NCI-H1436 treated with DMSO at 0.1 percent for 48 hours (cell line): ENCODE measurements at places on chromosomes 1 and 21.

GRCh38 chr1:47847763-47848162, 149.4 kb downstream of the TRABD2B start:
- no peak for DNase-seq

- no peak for DNase-seq
Observed at GRCh38 chr1:41769068-41769467, 149.7 kb downstream of the HIVEP3 start.

- DNase-seq, result no peak
Observed at GRCh38 chr1:172125812-172126430, 284.6 kb downstream of the DNM3 start.

DNA sequence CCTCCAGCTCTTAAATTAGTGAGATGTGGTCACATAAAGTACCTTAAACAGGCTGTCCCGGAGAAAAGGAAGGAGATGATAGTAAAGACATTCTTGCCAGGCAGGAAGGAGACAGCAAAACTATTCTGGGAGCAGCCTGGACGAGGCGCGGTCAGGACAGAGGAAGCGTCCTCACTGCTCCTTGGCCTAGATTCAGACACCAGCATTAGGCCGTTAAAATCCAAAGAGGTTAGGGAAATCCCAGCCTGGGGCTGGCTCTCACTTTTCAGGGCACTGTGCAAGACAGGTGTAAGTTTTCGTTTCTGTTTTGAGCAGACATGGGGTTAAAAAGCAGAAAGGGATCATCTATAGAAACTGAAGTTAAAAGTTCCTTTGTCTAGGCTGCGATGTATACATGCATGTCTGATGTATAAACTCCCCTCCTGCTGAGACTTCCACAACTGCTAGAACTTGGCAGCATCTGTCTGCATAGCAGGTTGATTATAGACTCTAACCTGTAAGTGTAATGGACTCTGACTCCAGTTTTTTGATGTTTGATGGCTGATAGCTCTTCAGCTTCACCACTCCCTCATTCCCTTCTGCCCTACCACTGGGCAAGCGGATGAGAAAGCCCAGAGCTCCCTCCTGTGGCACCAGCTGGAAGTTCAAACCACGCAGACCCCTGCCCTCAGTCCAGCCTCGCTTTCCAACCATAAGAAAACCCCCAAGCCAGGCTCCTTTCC, 21.5 kb downstream of the STPG1 start:
- no peak for DNase-seq

- no peak for DNase-seq
Observed at GRCh38 chr1:89176971-89177370, 1.2 kb upstream of the GBP7 start.

DNA sequence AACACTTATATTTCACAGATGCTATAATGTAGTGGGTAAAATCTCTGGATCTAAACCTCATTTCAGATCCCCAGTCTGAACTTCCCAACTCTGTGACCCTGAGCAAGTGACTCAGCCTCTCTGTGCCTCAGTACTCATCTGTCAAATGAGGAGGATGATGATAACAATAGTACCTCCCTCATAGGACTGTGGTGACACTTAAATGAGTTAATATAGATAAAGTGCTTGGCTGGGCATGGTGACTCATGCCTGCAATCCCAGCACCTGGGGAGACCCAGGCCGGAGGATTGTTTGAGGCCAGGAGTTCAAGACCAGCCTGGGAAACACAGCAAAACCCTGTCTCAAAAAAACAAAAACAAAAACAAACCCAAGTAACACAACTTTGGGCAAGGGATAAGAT, 4.7 kb upstream of the ECE1 start:
- no peak for DNase-seq

- no peak for DNase-seq
Observed at GRCh38 chr1:59143811-59144210, 153.1 kb upstream of the FGGY start.

DNA sequence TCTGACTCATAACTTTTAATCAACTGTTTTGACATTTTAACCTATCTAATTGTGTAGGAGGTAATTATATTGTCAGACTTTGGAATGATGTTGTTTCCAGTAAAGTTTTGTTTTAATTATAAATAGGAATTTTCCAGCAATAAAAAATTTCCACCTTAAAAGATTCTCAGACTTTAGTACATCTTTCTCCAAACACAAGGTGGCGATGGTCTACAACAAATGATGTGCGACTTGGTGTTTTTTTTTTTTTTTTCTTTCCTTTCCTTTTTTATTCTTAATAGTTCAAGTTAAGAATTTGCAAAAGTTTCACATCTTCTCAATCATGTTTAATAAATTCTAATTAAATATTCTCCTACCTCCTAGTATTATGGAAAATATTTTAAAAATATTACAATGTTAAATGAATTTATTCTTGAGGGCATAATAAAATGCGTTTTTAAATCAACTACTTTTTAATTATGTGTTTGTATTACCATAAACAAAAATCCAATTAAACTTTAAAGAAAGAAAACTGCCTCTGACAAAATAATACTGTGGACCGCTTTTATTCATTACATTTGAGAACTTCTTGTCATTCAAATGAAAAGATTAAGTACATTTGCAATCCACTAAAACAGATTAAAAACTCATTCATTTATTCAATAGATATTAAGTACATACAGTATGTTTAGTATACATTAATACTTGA, 4.4 kb upstream of the ADAMTS1 start:
- DNase-seq, result no peak

- DNase-seq, result peak; percentile 11
Observed at GRCh38 chr21:43645136-43645891, 14.0 kb downstream of the HSF2BP start.

GRCh38 chr1:175733722-175734121, 9.7 kb downstream of the TNR start:
- no peak for DNase-seq

DNA sequence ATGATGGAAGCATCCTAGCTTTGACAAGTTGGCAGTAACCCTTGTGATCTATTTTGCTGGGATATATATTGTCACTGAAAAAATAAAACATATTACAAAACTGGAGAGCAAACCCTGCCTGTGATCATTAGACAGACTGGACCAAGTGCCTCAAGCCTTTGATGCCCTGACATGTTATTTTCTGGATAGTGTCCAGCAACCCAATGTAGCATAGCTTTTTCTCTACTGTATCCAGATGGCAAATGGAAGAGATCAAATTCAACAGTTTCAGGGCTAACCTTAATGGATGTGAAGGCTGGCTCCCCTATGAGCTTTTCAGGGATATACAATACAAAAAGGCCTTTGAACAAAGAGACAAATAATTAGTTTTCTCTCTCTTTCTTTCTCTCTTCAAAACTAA, 25.1 kb downstream of the WARS2 start:
- DNase-seq, result no peak

- DNase-seq, result peak; percentile 37
Observed at GRCh38 chr1:215710036-215710898, 143.2 kb downstream of the KCTD3 start.

DNA sequence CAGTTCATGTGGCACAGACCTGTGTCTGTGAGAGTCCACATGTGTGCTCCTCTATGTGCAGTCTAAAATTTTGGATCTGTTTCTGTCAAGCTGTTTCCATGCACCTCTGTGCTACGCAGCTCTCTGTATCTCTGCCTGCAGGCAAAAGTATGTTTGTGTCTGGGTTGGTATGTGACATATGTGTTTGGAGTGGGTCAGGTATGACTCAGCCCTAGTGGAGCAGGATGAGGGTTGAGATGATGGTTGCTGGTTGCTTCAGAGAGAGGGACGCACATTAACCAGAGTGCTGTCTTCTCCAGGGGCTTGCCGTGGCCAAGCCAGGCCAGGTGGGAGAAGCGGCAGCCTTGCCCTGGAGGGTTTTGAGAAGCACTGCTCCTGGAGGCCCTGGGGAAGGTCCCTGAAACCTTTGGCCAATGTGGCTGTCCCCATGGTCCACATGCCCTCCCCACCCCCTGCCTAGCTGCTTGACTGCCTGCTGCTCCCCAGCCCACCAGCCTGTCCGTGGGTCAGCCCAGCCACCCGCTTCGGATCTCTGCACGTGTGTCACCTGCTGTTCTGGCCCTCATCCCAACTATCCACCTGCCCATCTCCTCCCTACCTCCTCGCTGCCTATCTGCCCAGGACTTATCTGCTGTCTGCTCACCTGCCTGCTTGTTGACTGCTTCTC, 4.1 kb upstream of the EVA1B start:
- DNase-seq, result no peak

DNA sequence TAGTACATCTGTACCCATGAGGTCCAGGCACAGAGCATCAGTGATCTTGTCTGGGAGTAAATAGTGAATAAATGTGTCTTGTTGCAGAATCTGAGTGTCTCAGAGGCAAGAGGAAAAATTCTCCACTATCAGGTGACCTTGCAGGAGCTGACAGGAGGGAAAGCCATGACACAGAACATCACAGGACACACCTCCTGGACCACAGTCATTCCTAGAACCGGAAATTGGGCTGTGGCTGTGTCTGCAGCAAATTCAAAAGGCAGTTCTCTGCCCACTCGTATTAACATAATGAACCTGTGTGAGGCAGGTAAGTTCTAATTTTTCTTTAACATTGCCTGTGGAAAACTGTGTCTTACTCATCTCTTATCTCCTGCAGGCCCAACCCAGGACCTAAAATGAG, 43.1 kb downstream of the IL12RB2 start:
- DNase-seq, result no peak

- no peak for DNase-seq
Observed at GRCh38 chr1:15622712-15623373, 5.6 kb downstream of the DDI2 start.

- no peak for DNase-seq
Observed at GRCh38 chr1:237187842-237188241, 145.9 kb downstream of the RYR2 start.
